NCI-H2107 (cell line): ENCODE measurements at places on chromosomes 6 and 20.

GRCh38 chr6:148846778-148847761 is 100.2 kb downstream of the UST start:
- DNase-seq = no peak

GRCh38 chr20:6041808-6042265 is 12.0 kb downstream of the LRRN4 start:
- no peak for DNase-seq

GRCh38 chr6:108502832-108503231 is 57.9 kb upstream of the FOXO3 start:
- DNase-seq = no peak

GRCh38 chr20:53331151-53331973 is 262.3 kb downstream of the ZNF217 start:
- DNase-seq = no peak

- no peak for DNase-seq
Measured at GRCh38 chr6:160735523-160735922, 33.5 kb downstream of the PLG start.

DNA sequence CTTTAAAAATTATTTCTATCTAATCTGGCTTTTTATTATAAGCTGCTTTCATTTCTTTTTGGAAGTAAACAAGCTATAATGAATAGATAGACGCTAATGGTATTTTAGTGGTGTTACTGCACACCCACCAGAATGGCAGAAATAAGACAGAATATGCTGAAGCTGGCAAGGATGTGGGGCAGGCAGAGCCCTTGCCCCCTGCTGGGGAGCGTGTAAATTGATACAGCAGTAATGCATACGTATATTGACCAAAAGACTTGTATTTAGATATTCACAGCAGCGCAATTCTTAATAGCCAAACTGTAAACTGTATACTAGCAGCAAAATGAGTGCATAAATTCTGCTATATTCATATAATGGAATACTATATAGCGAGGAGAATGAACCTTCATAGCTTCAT is 35.3 kb downstream of the TMEM181 start:
- no peak for DNase-seq

GRCh38 chr6:105779110-105779509 is 307.0 kb upstream of the PRDM1 start:
- DNase-seq = no peak

- DNase-seq = no peak
Measured at GRCh38 chr6:37232430-37233017, 25.0 kb upstream of the TBC1D22B start.

- DNase-seq = peak; percentile 4
Measured at GRCh38 chr20:41738604-41739206, 120.5 kb upstream of the CHD6 start.

- no peak for DNase-seq
Measured at GRCh38 chr6:155630085-155630484, 174.4 kb upstream of the NOX3 start.

DNA sequence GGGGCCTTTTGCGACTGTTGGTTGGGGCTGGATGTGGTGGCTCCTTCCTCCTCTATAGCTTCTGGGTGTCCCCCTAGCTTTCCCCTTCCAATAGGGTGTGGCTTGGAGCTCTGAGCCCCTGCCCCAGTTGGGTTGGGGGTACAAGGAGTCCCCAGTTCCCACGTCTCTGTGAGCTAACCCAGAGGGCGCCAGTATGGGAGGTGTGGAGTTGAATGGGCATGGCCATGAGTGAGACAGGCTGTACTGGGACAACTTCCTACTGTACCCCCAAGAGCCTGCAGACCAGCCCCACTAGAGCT is 1.2 kb downstream of the C20orf204 start:
- DNase-seq = no peak

GRCh38 chr6:25889877-25890853 is 16.1 kb upstream of the SLC17A3 start:
- DNase-seq = peak; percentile 0

GRCh38 chr6:39008737-39009136 is 39.8 kb upstream of the GLP1R start:
- DNase-seq = no peak

- no peak for DNase-seq
Measured at GRCh38 chr6:32462609-32463008, 22.9 kb downstream of the HLA-DRA start.

DNA sequence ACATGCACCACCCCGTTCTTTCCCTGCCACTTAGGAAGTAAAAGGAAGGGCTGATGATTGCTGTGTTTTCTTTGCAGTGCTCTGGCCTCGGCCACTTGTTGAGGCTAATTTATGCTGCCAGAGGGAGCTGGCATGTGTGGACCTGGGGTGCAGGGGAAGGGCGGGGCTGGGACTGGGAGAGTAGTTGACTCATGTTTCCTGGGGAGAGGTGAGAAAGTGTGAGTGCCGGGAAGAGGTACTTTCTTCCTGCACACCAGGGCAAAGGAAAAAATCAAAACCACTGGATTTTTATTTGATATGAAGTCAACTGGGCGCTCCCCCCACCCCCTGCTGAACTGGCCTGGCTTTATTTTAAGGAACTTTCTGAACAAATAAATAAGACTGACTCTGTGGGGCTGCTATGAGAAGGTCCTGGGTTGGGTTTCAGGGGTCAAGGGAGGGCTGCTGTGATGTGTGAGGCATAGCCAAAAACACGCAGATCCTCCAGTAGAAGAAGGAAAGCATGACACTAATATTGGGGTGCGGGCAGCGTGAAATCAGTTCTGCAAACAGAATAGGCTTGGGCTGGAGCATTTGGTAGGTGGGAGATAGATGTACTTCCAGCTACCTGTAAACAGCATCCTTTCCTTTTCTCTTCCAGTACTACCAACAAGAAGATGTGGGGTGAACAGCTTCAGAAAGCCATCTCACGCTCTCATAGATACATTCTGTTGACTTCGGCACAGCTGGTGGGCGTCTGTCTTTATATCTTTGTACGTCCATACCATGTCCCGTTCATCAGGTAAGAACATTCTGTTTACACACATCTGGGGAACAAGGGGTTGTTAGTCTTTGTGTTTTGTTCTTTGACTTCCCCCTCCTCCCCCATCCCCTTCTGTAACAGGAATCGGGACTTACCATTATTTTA is 87.5 kb downstream of the SYNJ2 start:
- peak; percentile 46 for DNase-seq

DNA sequence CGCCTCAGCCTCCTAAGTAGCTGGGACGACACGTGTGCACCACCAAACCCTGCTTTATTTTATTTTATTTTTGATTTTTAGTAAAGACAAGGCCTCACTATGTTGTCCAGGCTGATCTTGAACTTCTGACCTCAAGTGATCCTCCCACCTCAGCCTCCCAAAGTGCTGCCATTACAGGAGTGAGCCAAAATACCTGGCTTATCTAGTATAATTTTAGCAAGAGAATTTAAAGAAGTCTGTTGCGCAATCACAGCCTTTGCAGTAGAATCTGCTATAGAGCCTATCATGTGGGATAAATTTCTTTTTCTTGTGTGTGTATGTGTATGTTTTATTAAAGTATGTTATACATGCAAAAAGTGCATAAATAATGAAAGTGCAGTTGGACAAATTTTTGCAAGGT is 92.1 kb upstream of the ANKEF1 start:
- DNase-seq = no peak

DNA sequence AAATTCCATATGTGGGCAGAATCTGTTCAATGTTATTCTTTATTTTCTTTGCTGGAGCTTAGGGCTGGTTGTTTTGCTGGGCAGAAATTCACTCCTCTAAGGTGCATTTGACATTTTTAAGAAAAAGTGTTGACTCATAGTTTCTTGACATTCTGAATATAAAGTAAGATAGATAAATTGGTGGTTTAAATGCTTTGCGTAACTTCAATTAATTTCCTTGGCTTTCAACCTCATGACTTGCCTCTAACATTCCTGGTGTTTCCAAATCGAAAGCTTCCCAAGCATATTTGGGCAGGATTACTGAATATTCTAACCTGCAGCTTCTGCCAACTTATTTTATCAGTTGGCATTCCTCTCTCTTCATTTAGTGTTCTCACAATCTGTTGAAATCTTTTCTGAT is 718.7 kb upstream of the ADGRB3 start:
- DNase-seq = no peak

DNA sequence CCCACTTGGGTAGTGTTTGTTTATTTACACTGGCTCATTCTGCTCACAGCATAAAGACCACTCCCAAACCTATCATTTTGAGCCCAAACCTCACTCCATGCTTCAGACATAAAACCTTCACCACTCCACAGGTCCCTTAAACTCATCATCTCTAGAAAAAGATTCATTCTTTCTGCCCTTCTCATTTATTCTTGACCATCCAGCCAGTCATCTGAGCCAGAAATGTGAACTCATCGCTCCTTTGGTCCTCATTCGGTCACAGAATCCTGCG is 12.4 kb downstream of the TPMT start:
- no peak for DNase-seq

GRCh38 chr6:13336553-13336952 is 8.2 kb upstream of the TBC1D7 start:
- peak; percentile 15 for DNase-seq

- DNase-seq = no peak
Measured at GRCh38 chr6:82906489-82906888, 159.2 kb downstream of the UBE3D start.

DNA sequence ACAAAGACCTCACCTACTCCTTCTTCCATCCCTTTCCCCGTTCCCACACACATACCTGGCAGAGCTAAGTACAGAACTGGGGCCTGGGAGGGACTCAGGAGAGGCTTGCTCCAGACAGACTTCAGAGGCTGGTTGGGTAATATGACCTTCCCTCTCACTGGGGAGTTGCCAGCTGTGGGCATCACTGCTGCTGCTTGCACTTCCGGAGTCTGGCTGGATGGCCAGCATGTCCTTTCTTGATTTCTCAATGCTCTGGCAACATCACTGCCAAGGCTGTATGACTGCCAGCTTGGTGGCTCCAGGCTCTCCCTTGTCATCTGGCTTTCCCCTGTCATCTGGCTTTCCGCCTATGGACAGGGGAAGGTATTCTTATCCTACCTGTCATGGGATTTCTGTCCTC is 47.8 kb downstream of the CDH22 start:
- no peak for DNase-seq

- no peak for DNase-seq
Measured at GRCh38 chr20:24118441-24119175, 130.0 kb upstream of the GGTLC1 start.

- DNase-seq = no peak
Measured at GRCh38 chr6:12635813-12636212, 80.8 kb upstream of the PHACTR1 start.

- DNase-seq = no peak
Measured at GRCh38 chr6:158011980-158012566, 30.4 kb downstream of the SYNJ2 start.

- DNase-seq = peak; percentile 12
Measured at GRCh38 chr6:12008366-12009179, 3.5 kb upstream of the HIVEP1 start.

- DNase-seq = no peak
Measured at GRCh38 chr6:125486881-125487280, 185.1 kb upstream of the HDDC2 start.

- DNase-seq = no peak
Measured at GRCh38 chr6:24858177-24858653, 59.5 kb upstream of the ARMH2 start.

DNA sequence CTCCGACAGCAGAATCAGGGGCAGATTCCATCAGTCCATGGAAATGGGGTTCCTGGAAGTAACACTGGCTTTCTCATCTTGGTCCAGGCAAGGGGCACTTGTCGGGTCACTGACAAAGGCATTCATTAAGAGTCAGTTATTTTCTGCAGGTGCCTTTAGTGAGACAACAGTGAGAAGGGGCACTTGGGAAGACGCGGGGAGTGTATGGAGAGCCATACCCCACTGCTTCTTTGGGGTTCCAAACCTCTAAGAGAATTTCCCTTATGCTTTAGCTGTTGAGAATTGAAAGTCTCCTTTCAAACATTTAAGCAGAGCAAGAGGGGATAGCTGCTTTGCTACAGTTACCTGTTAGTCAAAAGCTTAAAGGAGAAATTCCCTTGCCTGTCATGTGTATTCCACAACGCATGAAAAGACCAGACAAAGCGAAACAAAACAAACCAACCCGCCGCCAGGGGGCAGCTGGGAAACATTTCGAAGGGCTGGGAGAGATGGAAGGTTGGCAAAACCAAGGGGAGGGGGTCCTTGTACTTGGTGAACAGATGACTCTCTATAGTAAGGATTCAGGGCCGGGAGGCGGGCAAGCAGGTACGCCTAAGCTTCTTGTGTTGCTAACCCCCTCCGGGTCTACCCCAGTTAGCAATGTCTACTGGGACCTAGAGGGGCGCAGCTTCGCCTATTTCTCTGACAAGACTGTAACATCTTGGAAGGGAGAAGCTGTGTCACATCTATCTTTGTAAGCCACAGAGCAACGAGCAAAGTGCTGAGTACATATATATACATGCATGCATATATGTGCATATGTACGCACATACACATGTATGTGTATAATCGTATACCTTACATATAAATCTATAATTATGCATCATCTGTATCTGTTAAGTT is 474.9 kb upstream of the AGPAT4 start:
- DNase-seq = no peak

DNA sequence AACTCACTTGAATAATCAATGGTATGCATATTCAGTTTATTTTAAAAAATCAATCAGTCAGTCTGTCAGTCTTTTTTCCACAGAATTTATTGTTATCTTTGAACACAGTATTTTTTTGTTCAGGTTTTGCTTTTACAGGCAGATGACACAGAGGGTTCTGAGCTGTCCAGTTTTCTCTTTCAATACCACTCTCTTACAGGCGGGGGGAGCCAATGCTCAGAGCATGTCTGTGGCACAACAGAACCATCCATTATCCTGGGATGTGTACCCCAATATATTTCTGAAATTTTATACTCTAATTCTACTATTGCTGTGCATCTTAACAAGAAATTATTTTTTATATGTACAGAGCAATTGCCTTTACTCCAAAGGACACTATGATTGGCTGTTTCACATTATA is 21.2 kb downstream of the ROS1 start:
- no peak for DNase-seq

GRCh38 chr6:158772851-158773371 is 46.3 kb downstream of the EZR start:
- no peak for DNase-seq

- peak; percentile 60 for DNase-seq
Measured at GRCh38 chr6:32970413-32971241, 2.2 kb downstream of the BRD2 start.

- no peak for DNase-seq
Measured at GRCh38 chr20:3105256-3106137, 21.0 kb upstream of the AVP start.

GRCh38 chr20:19958219-19958618 is 58.9 kb upstream of the NAA20 start:
- DNase-seq = no peak
